ENCODE measurements at places on chromosomes 1 and 21.

DNA sequence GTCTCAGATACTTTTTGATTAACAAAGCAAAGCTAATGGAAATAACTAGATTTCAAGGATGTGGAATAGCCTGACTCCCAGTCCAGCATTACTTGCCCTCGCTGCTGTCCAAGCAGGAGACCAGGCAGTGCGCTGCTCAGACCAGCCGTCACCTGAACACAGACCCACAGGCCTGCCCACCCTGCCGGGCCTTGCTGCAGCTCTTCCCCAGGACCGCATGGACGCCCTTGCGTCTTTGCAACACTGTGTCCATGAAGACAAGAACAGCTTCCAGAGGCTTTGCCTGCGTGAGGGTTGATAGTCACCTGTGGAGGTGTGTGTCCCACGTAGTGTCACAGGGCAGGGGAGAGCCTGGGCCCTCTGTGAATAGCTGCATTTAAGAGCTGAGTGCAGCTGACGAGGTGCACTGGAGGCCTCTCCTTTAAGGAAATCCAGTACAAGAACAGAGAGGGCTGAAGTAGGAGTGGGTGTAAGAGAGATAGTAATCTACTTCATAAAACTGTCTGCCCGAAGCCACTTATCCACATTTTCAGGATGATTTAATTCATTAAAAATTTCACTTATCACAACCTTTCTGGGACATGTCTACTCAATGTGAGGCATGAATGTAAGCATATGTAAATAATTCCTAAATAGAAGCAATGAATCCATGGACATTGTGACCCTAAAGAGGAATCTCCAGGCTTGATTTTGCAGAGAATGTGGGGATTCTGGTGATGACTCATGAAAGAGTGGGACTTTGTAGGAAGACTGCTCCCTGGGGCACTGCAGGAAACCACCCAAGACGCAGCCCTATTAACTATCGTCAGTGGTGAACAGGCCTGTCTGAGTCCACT is 176.2 kb upstream of the RAB4A start:
- DNase-seq, result no peak

DNA sequence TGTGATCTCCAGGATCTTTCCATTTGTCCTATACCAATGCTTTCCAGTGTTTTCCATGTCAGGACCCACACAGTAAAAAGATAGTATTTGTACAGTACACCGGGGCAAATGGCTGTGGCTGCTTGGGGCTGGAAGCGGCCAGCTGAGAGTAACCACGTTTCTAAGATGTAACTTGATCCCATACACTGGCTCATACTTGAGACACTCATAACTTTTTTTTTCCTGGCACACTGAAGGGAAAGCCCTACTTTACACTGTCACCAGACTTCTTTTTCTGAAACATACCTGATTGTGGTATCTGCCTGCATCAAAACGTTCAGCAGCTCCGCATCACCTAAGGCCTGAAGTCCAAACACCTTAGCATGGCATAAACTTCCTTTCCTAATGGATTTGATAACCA is 21.6 kb downstream of the VPS13D start:
- no peak for DNase-seq

DNA sequence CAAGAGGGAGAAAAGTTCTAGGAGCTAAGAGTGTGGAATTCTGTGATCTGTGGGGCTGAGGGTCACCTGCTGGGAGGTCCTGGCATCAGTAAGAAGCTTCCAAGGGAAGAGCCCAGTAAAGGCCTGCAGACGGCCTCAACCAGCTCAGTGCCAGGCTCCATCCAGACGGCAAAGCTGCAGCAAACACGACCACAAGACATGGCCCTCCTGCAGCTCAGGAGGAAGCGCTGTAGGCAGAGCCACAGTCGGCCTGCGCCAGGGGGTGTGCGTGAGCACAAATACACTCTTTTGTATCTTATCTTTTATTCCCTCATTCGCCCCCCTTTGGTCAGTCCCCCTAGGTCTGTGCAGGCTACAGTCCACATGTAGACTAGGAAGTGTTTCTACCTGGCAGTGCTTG is 13.4 kb downstream of the C1orf174 start:
- no peak for DNase-seq

- no peak for DNase-seq
Measured at GRCh38 chr1:112263453-112263852, 132.6 kb upstream of the CTTNBP2NL start.

DNA sequence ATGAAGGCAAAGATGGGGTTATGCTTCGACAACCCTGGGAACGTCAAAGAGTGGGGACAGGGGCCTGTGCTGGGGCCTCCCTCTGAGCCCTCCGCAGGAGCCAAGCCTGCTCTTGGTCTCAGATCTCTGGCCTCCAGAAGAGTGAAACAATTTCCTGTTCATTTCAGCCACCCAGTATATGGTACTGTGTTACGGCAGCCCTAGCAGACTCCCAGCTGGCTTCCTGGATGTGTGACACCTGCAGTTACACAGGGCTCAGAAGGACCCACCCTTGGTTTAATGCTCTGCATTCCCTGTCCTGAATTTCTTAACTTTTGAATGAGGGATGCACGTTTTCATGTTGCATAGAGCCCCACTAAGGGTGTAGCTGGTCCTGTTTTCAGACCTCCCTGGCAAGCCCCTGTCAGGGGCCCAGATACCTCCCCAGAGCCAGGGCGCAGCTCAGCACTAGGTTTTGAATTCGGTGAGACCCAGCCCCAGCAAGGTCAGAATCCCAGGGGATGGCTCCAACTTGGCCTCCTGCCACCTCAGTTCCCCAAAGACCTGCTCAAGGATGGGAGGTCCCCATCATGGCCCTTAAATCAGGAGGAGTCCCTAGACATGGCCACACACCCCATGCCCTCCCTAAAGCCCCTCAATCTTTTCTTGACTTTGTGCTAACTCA is 79.0 kb upstream of the IFFO2 start:
- DNase-seq, result no peak

DNA sequence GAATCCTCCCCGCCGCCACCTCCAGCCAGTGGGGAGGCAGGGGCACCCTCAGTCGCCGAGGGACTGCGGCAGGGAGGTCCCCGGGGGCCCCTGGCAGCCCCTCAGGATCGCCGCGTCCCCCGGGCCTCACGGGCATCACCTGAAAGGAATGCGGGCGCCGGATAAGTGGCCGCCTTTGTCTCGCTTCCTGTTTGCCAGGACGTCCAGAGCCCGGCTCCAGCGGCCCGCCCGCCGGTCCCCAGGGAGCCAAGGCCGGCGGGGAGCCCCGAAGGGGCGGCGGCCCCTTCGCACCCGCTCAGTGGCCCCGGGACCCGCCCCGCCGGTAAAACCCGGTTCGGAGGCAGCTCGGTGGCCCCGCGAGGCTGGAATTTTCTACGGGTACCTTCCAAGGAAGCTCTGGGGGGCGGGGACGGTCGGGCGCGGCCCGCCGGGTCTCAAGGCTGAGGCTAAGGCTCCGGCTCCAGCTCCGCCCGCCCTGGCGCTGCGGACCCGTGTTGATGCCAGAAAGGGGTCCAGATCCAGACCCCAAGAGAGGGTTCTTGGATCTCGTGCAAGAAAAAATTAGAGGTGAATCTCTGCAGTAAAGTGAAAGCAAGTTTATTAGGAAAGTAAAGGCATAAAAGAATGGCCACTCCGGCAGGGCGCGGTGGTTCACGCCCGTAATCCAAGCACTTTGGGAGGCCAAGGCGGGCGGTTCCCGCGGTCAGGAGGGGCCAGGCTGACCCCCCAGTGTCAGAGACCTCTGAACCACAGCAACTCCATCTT is 12.6 kb downstream of the TINAGL1 start:
- no peak for DNase-seq

DNA sequence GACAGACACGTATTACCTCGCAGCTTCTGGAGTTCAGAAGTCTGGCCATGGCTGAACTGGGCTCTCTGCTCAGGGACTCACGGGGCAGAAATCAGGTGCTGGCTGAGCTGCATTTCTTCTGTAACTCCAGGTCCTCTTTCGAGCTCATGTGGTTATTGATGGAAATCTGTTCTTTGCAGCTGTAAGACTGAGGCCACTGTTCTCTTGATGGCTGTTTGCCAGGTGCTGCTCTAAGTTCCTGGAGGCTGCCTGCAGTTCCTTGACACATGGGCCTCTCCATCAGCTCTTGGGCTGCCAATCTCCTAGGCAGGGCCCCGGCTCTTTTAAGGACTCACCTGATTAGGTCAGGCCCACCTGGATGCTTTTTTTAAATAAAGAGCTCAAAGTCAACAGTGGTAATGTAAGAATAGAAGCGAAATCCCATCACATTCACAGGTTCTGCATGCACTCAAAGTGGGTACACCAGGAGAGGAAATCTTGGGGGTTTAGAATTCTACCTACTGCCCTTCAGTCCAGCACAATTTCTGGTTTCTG is 139.1 kb downstream of the KAZN start:
- no peak for DNase-seq

- no peak for DNase-seq
Measured at GRCh38 chr1:168224991-168225390, 813 bp upstream of the SFT2D2 start.

DNA sequence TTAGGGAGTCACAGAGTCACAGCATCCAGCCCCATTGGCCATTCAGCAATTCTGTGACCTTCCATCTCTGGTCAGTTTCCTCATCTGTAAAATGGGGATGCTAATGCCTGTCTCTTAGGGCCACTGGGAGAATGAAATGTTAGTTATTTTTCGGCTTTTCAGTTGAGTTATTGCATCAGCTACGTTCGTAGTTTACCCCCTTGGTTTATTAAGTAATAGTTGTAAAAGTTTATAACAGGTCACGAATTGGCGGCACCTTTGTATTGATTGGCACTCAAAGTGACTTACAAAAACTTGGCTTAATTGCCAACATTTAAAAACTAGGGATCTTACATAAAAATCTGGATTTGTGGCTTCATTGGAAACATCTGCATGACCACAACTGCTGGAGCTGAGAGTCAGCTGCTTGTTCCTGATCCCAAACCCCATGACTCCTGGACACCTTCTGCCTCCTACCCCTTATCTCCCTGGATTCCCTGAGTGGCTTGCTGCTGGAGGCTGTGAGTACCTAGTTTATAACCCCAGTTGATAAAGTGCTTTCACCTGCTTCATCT is 23.0 kb upstream of the SLC1A7 start:
- DNase-seq, result no peak

- DNase-seq, result no peak
Measured at GRCh38 chr1:85214654-85215053, 13.8 kb upstream of the SYDE2 start.

DNA sequence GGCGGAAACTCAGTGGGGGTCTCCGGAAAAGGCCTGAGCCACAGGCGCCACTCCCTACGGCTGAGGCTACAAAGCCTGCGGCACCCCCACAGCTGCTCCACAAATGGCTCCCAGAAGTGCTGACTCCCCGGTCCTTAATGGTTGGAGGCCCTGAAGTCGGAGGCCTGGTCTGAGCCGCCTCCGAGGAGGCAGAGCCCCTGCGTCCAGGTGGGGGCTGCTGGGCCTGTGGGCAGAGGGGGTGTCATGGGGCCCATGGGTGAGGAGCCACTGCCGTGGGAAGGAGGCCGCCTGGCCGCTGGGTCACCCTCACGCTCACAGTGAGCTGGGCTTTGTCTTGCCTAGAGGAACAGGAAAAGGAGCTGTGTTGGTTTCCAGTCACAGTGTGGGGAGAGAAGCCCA is 12.4 kb upstream of the COL18A1 start:
- no peak for DNase-seq

DNA sequence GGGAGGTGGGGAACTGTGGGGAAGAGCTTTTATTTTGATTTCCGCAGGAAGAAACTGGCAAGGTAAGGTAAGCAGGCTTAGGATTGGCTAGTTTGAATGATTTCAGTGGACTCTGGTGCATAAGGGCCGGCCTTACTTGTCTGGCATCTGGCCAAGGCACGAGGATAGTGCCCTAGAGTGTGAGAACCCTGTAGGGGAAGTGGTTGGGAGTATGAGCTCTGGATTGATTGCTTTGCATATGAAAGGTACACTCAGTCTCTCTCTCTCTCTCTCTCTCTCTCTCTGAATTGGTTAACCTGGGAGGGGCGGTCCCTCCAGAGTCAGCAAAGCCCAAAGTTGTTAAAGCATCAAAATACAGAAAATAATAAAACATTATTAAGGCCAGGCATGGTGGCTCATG is 463.0 kb downstream of the SIPA1L2 start:
- DNase-seq, result no peak

DNA sequence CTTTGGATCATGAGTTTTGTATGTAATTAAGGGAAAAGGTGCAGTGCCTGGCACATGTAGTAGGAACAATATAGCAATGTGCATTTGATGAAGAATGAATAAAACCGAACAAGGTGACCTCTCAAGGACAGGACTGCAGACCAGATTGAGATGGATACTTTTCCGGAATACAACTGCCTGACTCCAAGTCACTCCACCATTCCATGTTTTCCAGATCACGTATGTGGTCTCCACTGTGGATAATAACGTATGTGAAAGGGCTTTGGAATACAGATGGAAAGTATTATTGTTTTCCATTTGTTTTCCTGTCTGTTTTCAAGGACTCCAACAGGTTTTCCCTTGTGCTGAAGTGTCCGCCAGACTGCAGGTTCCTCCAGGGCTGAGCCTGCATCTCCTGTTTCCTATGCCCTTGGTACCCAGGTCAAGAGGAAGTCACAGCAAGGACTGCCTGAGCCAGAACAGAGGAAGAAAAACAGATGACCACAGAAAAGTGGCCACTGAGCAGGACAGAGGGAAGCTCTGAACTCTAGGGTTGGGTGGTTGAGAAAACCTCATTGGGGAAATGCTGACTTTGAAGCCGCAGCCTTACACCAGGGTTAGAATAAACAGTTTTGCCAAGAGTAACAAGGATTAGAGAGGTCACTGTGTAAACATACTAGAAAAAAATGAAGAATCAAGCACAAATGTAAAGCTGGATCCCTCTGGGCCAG is 4.0 kb downstream of the CFAP45 start:
- DNase-seq, result no peak

- peak; percentile 84 for DNase-seq
Measured at GRCh38 chr1:111615870-111616715, 3.5 kb upstream of the RAP1A start.

GRCh38 chr21:36926989-36927718 is 39.3 kb downstream of the HLCS start:
- no peak for DNase-seq

- DNase-seq, result no peak
Measured at GRCh38 chr1:220368352-220369265, 96.4 kb upstream of the RAB3GAP2 start.

- no peak for DNase-seq
Measured at GRCh38 chr1:72178266-72178665, 104.1 kb downstream of the NEGR1 start.

GRCh38 chr1:28070725-28071593 is 17.5 kb downstream of the EYA3 start:
- no peak for DNase-seq

- no peak for DNase-seq
Measured at GRCh38 chr21:26072666-26073615, 97.6 kb downstream of the APP start.

GRCh38 chr1:11735854-11736745 is at the start of gene AGTRAP:
TSS of gene AGTRAP (plus strand) at chr1:11736136. CDS start at chr1:11736209, 73 bp downstream.
- DNase-seq, result peak; percentile 93

- no peak for DNase-seq
Measured at GRCh38 chr1:157199421-157199755, 61.2 kb upstream of the ETV3 start.

- DNase-seq, result peak; percentile 26
Measured at GRCh38 chr1:155499953-155500639, 62.5 kb downstream of the ASH1L start.

All from activated CD4-positive, alpha-beta T cell treated with anti-CD3 and anti-CD28 coated beads, Interleukin-2, Interleukin-6, amounts not matched to agents 100 ng/mL and 50 ng/mL, durations not matched to agents 16 hours and 8 hours (primary cell).